ENCODE measurements at places on chromosomes 12 and 14.

DNA sequence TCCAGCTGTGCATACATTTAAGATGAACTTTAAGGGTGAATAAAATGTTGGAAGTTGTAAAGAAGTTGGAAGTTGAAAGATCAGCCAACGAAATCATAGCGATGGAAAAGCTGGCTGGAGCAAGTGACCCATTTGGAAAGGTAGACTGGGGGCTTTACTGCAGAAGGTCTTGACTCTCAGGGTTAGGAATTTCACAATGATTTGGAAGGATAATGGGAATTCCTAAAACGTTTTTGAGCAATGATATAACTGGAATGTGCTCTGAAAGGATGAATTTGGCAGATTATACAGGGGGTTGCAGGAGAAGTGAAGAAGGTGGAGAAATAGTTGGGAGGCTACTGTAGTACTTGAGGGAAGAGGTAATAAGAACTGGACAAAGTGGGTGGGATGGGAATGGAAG, 27.4 kb downstream of the EMP1 start:
- DNase-seq = no peak

DNA sequence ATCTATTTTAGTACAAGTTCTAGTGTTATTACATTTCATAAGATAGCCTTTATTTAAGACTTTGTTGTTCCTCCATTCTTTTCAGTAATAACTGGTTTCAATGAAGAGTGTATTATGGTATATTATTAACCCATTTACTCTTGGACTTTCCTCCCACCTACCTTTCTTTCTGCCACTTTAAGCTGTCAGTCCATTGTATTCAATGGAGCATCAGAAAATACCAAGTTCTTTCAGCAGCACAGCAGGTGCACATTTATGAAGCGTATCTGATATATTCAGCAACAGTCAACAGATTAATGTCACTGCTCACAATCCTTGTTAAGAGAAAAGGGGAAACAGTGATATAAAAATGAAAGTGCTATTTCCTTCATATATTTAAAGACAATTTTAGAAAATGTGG, 660.9 kb downstream of the C12orf50 start:
- DNase-seq = peak; percentile 90

GRCh38 chr12:24177889-24178288, 228.4 kb upstream of the SOX5 start:
- no peak for DNase-seq

DNA sequence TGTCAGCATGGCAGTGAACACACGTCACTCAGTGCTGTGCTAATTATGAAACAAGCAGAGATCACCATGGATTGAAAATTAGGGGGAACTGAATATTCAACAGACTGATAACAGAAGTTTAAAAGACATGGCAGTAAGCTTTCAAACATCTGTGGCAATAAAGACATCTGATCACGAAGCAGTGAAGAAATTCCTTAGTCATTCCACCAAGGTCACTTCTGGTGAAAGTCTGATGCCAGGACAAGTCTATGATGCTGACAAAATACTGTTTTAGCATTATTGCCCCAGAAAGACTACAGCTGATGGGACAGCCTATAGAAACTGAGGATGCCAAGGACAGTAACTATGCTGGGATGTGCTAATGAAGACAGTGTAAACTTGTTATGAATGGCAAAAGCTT, 126.9 kb upstream of the RBM19 start:
- no peak for DNase-seq

- no peak for DNase-seq
Observed at GRCh38 chr12:28777603-28778365, 371.3 kb upstream of the FAR2 start.

DNA sequence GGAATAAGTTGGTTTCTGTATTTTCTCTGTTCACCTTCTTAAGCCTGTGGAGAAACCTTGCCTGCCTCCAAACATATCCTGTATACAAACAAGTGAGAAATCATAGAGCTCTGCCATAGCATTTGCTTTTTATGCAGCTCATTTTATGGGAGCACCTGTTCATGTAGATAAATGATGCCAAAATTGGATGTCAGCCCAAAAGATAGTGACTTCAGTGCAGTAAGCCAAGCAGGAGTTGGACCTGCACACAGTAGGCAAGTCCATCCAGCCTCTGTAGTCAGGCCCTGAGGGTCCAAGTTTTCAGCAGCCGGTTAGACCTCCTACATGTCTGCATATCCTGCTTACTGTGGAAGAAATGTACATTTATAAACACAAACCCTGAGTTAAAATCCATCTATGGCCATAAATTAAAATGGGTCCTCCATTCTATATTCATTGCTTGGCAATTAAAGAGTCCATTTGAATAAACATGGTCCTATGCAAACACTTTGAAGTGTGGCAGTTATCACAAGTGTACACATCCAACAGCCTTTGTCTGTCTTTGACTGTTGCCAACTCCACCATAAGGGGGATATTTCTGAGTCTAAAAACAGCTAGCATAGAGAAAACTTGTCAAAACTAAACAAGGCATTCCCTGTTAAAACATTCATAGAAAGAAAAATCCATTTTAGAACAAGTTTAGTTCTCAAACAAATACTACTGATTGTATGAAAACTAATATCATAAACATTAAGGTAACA, 847.8 kb downstream of the RPS29 start:
- peak; percentile 98 for DNase-seq

DNA sequence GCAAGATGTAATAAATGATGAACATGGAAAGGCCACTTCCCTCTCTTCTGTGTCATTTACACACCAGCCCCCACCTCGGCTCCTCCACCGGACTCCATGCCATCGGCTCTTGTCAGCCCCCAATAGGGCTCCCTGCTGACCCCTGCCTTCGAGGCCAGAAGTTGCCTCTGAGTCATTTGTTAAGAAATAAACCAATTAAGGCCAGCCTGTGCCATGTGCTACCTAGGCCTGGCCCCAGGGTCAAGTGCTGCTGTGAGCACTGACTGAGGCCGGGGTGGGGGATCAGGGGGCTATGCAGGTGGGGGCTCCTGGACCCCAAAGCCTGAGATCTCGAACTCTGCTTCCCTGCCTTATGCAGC, 53.2 kb downstream of the TESC start:
- DNase-seq = no peak

DNA sequence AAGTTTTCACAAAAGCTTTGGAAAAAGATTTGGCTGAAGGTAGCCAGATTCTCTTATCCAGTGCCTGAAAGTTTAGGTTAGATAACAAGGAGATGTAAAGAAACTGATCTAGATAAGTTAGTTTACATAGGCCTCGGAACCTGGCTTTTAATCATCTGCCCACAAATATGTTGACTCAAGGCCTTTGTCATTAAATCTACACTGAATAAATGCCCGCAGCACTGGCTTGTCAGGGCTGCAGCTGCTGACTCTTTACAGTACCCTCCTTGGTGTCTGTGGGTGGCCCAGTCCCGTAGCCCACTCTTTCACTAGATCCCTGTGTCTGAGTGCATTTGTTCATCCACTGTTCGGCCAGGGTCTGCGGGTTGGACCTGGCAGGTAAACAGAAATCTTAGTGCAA, 58.0 kb downstream of the TMEM116 start:
- DNase-seq = no peak

- DNase-seq = no peak
Observed at GRCh38 chr12:13126494-13126893, 23.0 kb upstream of the GSG1 start.

- no peak for DNase-seq
Observed at GRCh38 chr14:54356172-54356571, 40.6 kb upstream of the CDKN3 start.

DNA sequence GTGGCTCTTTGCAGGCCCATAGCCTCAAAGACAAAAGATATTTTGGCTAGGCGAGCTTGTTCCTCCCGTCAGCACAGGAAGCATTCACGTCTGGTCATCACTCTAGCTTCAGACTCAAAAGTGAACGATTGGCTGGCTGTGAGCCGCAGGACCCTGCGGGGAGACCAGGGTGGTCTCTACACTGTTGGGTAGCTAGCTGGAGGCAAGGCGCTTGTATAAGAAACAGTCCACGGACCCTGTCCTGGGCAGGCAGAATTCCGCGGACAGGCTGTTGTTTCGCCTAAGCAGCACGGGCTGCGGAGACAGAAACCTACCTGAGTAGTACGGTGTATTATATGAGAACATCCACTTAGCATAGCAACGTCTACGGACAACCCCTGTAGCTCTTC, 29.6 kb downstream of the WBP11 start:
- no peak for DNase-seq

- DNase-seq = no peak
Observed at GRCh38 chr12:16636435-16637055, 30.6 kb upstream of the LMO3 start.

GRCh38 chr14:103624860-103625259, 4.2 kb upstream of the KLC1 start:
- no peak for DNase-seq

GRCh38 chr12:63880742-63881263, 36.3 kb downstream of the SRGAP1 start:
- DNase-seq = no peak

GRCh38 chr14:57150449-57150848, 118.3 kb downstream of the EXOC5 start:
- no peak for DNase-seq

DNA sequence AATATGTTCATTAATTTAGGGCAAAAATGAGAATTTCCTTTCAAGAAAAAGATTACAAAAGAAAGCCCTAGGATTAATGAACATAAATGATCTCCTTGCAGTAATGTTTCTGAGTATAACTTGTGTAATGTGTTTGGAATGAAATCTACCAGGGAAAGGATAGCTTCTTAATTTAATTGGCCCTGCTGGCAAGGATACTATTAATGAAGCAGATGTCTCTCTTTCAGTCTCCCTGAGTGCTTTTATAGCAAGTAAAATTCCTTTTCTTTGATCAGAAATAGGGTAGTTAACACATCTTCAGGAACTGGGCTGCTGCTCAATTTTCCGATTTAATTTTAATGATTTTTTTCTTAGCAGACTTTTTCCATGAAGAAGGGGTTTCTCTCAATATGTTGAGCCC, 379.4 kb upstream of the PDE3A start:
- DNase-seq = no peak

DNA sequence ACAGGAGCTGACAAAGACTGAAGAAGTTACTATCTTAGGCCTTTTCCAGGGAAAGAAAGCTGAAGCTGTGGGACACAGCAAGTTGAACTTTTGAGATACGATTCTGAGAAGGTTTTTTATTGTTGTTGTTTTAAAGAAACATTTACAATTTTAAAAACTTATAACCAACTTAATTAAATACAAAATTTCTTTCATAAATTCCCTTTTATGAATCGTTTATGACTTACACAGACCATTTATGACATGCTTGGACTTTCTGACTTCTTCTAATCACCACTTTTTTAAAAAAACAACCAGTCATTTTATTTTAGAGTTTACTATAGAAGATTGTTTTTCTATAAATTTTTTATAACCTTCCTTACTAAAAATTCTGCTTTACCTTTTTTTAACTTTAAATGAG, 68.7 kb downstream of the DHRS2 start:
- no peak for DNase-seq
